MV-4-11 (cell line): ENCODE measurements at places on chromosomes 16 and 17.

GRCh38 chr17:27892542-27892865 is 661 bp downstream of the LYRM9 start:
- DNase-seq: no peak

DNA sequence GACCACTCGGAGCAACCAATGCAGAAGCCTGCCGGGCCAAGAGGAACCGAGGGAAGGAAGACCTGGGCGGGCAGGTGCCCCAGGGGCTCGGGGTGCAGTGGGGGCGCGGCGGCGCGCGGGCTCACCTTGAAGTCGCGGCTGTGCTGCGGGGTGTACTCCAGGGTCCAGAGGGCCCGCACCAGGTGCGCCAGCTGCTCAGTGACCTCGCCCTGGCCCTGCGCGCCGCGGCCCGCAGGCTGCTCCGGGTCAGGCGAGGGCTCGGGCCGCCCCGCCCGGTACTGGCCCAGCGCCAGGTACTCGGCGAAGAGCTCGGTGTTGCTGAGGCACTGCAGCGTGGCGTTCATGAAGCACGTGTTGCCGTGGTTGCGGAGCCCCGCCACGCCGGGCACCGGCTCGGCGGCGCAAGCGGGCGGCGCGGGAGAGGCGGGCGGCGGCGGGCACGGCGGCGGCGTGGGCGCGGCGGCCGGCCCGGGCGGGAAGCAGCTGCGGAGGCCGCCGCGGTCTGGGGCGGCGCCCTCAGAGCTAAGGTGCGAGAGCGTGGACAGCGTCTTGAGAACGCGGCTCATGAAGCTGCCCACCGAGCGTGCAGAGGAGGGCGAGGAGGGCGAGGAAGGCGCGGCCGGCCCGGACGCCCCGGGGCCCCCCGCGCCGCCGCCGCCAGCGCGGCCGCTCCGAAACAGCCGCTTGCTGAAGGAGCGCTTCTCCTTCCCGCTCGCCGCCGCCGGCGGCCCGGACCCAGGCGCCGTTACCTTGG is 562 bp downstream of the USP31 start:
- DNase-seq: no peak

- DNase-seq: no peak
Measured at GRCh38 chr16:74888232-74888862, 96.6 kb downstream of the WDR59 start.

DNA sequence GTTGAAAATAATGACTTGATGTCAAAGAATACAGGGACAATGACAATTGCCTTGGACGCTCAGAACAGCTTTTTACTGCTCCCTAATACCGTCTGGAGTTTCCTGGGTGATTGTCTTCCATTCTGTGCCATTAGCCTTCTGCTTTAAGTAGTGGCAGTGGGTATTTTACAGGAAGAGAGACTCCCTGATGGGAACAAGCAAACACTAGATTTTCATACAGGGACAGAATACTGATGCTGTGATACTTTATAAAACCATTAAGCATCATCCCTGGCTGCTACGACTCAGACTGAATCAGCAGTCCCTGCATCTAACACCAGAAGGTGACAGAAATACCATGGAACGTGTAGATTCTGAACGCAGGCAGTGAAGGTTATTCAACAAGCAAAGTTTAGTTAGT is 635.4 kb upstream of the GOT2 start:
- no peak for DNase-seq
